ENCODE measurements at places on chromosomes 11 and 22.

- no peak for DNase-seq
Measured at GRCh38 chr22:39024519-39025308, 3.8 kb downstream of the APOBEC3D start.

- DNase-seq, result no peak
Measured at GRCh38 chr22:19843107-19843856, 11.4 kb downstream of the GNB1L start.

- no peak for DNase-seq
Measured at GRCh38 chr11:95082576-95083001, 7.1 kb upstream of the ENDOD1 start.

DNA sequence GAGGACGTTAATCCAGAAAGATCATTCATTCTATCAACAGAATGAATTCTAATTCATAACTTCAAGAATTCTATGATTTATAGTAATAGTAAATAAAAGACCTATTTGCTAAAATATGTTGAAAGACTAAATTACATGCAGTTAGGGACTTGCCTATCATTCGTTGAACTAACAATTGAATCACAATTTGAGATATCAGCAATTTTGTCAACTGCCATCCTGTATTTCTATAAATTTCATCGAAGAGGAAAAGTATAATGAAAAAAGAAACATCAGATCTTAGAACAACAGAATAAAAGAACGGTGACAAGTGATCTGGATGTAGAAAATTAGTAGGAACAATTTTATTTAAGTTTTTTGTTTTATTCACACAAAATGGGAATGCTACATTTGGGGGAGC is 4.4 kb upstream of the TTC17 start:
- DNase-seq, result no peak

GRCh38 chr11:82927264-82927880 is 25.8 kb downstream of the DDIAS start:
- DNase-seq, result peak; percentile 77

- DNase-seq, result no peak
Measured at GRCh38 chr11:68083517-68083916, 37.7 kb downstream of the CHKA start.

DNA sequence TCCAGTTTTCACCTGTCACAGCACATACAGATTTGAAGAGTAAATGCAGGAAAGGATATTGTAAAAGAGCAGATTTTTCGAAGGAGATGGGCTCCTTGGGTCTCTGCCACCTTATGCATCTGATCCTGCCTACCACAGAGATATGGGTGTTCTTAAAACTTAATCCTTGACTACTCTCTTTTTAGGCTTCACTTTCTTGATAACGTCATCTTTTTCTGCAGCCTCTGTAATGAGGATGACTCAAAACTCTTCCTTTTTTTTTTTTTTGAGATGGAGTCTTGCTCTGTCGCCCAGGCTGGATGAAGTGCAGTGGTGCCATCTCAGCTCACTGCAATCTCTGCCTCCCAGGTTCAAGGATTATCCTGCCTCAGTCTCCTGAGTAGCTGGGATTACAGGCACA is 7.8 kb downstream of the PRR14L start:
- DNase-seq, result no peak

DNA sequence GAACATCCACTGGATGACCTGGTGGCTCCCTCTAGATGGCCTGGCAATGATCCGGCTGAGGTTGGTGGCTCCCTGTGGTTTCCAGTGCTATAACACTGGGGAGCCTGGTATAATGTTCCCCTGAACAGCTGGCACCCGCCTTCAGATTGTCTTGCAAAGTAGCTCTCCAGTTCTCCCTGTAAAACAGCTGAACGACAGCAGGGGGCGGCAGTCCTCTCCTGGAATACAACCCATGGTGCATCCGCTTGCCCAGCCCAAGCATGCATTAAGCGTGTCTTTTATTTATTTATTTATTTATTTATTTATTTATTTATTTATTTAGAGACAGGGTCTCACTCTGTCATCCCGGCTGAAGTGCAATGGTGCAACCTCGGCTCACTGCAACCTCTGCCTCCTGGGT is 258.9 kb downstream of the BUD13 start:
- DNase-seq, result no peak

GRCh38 chr22:32020117-32020516 is 22.9 kb upstream of the SLC5A1 start:
- DNase-seq, result no peak

- DNase-seq, result no peak
Measured at GRCh38 chr11:69294571-69295078, 670 bp downstream of the MYEOV start.

DNA sequence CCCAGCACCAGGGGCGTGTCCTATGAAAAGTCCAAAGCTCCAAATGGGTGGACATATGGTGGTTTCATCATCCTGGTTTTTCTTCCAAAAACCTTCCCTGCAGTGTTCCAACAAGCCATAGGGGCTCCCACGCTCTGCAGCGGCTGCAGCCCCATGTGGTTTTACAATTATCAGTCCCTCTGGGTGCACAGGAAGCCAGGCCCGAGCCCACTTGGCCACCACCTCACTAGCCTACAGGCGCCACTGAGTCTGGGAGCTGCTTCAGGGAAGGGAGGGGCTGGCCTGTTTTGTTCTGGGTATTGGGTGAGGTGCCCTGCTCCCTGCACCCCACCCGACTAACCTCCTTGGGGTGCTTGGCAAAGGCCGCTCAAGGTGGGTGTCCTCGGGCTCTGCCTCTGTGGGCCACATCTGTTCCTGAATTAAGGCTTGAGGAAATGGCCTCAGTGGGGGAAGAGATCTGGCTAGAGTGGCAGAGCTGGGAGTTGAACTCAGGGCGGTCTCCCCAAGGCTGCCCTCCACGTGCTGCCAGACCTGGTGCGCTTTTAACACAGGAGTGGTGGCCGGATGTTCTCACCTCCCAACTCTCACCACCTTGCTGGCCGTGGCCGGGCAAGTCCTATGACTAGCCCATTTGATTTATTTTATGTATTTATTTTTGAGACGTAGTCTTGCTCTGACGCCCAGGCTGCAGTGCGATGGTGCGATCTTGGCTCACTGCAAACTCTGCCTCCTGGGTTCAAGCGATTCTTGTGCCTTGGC is 5.3 kb upstream of the CDC42BPG start:
- DNase-seq, result no peak

DNA sequence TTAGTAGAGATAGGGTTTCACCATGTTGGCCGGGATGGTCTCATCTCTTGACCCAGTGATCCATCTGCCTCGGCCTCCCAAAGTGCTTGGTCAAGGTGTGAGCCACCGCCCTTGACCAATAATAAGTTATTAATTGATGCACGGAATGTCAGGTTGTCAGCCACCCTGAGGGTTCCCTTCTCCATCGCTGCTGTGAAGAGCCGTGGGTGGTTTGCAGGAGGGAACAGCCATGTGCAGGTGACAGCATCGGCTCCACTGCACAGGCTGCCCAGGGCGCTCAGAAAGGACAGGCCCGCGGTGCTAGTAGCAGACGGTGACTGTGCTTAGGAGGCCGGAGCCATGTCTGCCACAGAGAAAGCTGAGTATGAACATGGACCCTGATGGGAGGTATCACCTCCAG is 814.0 kb downstream of the BRD1 start:
- no peak for DNase-seq

GRCh38 chr11:77203901-77204753 is 76.1 kb downstream of the MYO7A start:
- no peak for DNase-seq

Data from hematopoietic multipotent progenitor cell treated with erythropoietin and hydrocortisone succinate and interleukin-3 and kit ligand, for 17 days (in vitro differentiated cells).